ENCODE measurements at places on chromosomes 7 and 10.

GRCh38 chr10:61463035-61463909 is 10.1 kb upstream of the TMEM26 start:
- no peak for DNase-seq

DNA sequence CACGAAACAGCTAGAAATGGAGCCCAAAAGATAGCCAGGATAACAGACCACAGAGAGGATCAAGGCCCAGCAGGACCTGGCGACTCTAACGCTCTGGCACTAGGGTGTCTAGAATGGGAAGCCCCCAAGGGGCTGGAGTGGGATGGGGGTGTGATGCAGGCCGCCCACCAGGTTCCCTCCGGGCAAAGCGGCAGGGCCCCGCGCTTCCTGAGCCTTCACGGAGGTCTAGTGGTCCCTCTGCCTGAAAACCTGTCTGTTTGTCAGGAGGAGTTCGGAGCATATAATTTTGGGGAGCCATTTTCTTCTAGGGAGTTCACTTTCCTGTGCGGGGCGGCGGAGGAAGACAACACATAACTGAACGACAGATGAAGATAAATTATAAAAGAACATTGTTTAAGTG is 48.2 kb upstream of the FXYD4 start:
- DNase-seq: no peak

DNA sequence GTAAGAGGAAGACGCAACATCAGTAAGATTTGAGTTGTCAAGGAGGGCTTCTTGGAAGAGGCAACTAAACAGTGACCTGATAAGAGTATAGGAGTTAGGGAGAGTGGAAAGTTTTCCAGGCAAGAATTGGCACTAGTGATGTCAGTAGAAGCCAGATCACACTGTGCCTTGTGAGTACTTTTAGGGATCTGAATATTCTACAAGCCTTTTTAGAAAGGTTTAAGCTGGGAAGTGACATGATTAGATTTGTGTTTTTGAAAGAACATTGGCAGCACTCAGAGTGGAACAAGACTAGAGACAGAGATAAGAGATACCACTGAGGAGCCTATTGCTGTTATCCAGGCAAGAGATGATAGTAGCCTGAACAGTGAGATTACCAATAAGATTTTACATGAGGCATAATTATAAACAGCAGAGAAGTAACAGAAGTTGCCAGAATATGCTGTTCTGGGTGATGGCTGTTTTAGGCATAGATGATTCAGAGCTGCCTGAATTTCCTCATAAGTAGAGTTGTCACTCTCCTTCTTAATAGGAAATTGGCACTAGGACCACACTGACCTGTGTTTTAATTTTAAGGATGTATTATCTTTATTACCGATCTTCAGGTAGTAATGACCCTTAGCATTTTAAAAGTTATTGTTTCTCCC is 45.6 kb downstream of the NHLRC2 start:
- no peak for DNase-seq

DNA sequence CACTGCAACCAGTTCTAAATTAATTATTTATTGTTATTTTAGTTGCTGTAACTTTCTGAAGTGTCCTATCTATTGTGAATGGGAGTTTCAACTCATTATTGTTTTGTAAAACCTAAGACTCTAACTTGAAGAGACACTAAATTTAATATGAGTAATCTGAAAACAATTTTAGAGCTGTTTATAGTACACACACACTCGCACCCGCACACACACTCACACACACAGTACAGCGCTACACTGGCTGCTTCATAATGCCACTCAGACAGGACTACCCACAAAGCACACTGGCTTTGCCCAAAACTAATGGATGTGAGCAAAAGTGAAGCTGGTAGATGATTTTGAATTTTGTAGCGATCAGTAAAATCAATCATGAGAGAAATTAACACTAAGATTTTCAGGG is 238.9 kb upstream of the ETV1 start:
- no peak for DNase-seq

DNA sequence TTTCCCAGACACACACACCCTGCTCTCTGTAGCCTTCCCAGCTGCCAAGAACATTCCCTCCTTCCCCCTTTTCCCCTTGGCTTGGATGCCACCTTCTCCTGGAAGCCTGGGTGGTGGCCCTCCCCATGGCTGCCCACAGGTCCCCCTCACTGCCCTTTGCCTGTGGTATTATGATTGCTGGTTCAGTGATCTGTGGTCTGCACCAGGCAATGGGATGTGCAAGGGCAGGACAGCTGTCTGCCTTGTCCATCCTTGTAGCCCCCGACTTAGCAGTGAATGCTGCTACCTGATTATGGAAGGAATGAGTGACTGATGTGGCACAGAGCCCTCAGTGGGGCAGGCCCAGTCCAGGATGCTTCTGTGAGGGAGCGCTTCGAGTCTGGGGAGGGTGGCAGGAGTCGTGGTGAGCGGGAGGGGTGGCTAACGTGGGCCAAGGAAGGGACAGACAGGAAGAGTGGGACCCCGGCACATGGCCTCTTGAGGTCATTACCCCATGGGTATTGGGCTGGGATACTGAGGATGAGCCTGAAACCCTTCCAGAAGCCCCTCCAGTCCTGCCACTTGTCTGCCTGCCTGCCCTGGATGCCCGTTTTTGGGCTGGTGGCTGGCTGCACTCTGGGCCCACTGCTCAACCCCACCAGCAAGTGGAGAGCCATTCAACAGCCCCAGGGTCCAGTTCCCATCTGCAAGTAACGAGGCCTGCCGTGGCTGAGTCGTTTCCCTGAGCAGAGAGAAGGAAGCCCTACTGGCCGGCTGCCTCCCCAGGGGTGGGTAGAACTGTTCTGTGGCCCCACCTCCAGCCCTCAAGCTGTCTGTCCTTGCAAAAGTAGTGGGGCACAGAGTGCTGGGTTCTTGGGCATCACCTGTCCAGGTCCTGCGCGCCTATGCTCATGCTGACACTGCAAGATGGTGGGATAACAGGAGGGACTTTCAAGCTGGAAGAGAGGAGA is 8.8 kb downstream of the CHST3 start:
- no peak for DNase-seq
